ENCODE measurements at places on chromosomes 7 and 10.
A peak's percentile ranks its signal among the peaks of the same experiment; 100 is the strongest.

DNA sequence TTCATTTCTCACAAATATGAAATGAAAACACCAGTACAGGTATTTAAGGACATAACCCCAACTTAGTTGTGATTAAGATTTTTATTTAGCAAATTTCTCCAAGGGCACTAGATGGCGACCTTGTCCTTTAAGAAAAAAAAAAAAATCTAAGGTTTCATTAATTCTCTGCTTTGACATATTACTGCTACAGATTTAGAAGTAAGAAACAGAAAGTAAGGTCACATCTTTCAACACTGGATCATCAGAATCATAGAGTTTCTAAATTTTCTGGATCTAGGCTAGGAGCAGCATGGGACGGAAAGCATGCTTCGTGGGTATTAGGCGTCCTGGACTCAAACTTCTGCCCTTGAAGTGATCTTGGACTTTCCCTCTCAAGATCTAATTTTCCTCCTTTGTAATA, 85.5 kb upstream of the PRKG1 start:
- DNase-seq = peak; percentile 58

GRCh38 chr7:467393-467828, 52.2 kb downstream of the PDGFA start:
- DNase-seq = no peak

DNA sequence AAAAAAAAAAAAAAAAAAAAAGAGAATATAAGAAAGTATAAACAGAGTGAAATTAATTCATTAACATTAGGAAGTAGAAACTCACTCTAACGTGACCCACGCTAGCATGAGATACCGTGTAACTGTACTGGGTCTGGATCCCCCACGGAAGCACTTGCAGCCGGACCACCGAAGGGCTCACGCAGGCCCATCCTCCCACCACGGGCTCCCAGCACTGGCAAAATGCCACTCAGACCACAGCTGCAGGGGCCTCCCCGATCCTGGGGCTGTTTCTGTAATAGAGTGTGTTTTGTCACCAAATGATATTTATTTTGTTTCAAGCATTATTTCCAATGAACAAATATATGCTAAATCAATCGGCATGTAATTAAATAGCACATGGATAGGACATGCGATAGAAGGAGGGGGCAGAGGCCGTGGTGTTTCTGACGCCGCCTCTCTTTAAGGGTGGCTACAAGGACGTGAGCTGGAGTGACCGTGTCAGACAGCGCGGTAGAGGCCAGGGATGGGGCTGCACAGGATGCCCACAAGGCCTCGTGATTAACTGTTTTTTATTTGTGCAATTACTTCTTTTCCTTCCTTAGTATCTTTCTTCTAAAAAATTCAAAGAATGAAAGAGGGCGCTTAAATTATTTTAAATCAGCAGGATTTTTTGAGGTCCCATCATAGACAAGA, 568.5 kb downstream of the PTPRN2 start:
- DNase-seq = no peak

DNA sequence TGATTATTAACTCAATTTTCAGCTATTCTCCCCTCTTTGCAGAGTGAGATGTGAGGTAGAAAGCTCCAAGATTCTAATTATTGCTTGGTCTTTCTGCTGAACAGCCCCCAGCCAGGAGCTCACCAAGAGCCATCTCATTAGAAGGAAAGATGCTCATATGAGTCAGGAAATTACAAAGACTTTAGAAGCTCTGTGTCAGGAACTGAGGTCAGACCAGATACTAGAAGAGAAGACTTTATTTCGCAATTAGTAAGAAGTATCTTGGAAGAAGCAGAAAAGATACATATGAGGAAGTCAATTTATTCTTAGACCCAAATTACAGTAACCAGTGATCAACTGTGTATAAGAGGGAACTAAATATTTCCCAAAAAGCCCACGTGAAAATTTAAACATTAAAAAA, 626.9 kb downstream of the ZWINT start:
- no peak for DNase-seq

- DNase-seq = no peak
These were observed 52.5 kb upstream of the NKX6-2 start for GRCh38 chr10:132838346-132838970.

- no peak for DNase-seq
These were observed 2.5 kb downstream of the CHN2 start for GRCh38 chr7:29196971-29197595.

- DNase-seq = no peak
These were observed 112.3 kb downstream of the CACNA2D1 start for GRCh38 chr7:82331234-82331633.

- peak; percentile 40 for DNase-seq
These were observed 129.8 kb upstream of the TNRC18 start for GRCh38 chr7:5553298-5553877.

DNA sequence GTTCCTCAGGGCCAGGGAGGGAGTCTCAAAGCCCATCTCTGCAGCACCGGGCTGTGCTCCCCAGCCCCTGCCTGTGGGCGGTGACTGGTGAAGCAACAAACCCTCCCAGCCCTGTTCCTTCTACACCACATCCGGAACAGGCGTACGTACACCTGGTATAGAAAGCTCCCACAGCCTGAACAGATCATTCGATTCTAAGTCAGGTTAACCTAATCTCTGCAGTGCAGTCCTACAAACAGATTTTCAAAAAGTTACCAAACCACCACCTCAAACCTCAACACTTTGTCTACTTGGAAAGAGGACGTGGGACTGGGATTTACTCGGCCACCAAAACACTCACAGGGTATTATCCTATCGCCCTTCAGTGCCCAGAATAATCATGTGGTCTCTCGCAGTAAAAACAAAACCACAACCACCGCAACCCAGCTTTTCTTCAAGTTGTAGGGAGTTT, 238.4 kb downstream of the DIP2C start:
- DNase-seq = no peak

GRCh38 chr7:12552876-12553275, 17.6 kb upstream of the SCIN start:
- no peak for DNase-seq

DNA sequence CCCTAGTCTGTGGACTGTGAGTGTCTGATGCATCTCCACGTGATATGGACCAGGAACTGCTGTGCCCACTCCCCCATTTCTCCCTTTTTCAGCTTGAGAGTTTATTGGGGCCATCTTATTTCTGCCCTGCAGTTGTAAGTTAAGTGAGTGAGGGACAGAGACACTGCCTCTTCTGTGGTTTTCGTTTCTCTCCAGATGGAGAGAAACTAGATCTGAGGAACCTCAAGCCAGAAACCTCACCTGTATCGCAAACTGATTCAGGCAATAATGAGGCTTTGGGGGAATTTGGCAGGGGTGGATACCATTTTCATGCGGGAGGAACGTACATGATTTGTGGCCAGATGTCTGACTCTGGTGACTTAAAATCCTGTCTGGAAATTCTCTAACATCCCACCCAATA, 641.7 kb downstream of the TNS3 start:
- no peak for DNase-seq

- DNase-seq = peak; percentile 40
These were observed 10.5 kb upstream of the CRPPA start for GRCh38 chr7:16431646-16432424.

- DNase-seq = peak; percentile 31
These were observed 131.7 kb upstream of the EEPD1 start for GRCh38 chr7:36021367-36021766.

- peak; percentile 74 for DNase-seq
These were observed 11.8 kb downstream of the CPED1 start for GRCh38 chr7:121000081-121000983.

DNA sequence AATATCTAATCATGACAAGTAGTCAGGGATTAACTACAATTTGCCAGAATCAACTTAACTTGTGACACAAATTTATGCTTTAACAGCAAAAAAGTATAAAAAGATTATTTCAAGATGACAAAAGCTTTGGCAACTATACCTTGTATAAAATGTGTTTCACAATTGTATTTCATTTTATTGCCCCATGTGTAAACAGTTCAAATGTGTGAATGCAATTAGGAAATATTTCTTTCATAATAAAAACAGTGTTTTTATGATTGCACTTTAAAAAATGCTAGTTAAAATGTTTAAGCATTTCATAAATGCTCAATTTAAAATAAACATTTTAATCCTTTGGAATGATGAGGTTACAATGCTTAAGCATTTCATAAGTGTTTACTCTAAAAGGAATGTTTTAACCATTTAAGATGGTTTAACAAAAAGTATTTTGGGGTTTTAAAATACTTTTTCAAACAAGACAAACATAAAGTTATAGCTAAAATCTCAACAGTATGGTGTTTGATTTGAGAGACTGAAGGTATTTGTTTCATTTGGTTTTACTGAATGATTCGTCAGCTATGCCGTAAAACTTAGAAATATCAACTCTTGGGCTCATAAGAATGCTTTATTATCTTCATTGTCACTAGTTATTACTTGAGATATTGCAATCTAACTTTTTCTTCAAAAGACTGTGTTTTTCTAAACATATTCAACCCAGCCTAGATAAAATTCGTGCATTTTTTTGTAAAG, 50.1 kb downstream of the SFTPD start:
- DNase-seq = peak; percentile 55

- no peak for DNase-seq
These were observed 27.0 kb upstream of the FRAT2 start for GRCh38 chr10:97361537-97361901.

DNA sequence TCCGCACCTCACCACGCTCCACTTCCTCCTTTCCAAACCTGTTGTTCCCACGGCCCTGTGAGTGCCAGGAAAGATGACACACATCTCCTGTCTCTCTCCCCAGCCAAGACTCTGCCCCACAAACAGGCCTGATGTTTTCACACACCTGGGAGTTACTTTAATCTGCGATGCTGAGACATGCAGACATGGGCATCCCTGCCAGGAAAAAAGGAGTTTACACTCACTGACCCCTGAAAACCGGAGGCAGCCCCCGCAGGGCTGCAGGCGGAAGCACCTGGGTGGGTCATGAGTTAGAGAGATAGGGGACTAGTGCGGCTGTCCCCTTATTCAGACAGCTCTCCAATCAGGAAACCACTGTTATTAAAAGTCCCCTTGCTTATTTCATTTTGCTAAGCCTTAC, 106.4 kb upstream of the CARD11 start:
- DNase-seq = no peak

- no peak for DNase-seq
These were observed 208.5 kb downstream of the PTEN start for GRCh38 chr10:88071879-88072278.

- no peak for DNase-seq
These were observed 50.5 kb upstream of the STARD3NL start for GRCh38 chr7:38127216-38128207.

DNA sequence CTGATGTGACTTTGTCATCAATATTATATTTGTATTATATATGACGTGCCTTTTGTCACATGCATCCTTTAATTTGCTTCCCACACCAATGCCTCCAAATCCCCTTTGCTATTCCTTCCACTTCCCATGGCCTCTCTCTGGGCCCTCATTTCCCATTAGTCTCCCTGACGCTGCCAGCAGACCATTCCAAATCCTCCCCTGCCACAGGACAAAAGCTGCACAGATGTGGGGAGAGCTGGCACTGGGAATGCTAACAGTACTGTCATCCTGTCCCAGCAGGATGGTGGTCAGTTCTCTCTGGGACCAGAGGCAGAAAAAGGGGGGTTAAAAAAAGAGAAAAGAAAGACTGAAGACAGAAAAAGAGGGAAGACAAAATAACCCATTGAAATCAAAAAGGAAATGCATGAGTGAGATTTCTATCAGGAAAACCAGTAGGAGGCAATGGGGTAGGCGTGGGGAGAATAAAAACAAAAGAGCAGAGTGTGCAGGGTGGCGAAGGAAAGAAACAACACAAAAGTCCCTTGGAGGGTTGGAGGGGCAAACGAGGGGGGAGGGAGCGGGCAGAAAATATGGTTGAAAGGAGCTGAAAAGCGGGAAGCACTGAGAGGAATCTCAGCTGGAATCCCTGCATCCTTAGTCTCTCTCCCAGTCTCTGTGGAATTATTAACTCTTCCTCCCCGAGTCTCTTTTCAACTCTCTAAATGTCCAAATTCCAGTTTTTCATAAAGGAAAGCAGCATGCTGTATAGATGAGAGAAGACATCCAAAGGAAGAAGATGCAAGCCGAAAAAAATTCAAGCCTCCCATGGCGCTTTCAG, 59.2 kb upstream of the PTN start:
- DNase-seq = peak; percentile 34

DNA sequence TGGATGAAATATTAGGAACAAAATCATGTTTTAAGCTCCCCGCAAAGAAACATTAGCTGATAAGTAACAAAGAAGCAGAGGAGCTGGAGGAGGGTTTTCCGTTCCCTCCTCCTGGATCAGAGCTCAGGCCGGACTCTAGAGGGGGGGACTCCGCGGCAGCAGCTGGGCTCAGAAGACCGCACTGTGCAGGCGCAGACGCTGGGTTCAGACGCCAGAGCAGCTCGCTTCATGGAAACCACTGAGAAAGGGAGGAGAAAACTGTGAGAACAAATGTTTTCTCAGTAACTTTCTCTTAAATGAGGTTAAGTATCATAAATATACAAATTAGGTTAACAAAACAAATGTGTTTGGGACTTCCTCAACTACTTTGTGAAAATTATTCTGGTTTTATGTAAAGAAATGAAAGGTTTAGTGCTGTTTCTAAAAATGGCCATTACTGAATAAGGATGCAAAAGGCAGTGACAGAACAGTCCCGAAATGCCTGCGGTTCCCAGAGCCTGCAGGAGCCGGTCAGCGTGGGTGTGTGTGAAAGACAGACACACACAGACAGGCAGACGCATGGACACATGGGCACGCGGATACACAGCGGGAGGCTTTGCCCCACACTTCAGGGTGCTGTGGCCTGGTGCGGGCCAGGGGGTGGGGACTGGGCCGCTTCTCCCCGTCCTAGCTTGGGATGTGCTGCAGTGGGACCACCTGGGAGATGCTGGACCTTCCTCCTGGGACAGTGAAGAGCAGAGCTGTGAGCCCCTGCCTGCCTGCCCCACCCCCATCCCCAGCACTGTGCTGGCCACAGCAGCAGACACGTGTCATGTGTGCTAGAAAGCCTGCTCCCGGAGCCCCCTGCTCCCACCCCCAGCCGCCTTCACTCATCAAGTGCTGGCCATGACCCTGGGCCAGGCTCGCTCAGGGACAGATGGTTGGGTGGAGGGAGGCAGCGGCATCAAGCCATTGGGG, 20.3 kb upstream of the ADGRA1 start:
- DNase-seq = no peak

DNA sequence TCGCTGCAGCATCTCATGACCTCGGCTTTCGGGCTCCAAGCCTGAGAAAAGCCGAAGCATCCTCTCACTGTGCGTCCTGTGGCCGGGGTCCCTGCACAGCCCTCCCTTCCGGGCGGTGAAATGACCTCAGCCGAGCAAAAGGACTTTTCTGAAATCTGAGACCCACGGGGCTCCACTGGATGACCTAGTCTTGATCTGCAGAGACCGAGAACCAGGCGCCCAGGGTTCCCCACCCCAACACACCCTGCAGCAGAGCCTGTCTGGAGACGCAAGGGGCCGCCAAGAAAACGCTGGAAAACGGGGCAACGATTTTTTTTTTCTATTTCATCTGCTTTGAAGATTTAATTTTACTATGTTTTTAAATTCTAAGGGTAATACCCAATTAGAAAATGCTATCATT, 31.7 kb downstream of the NPS start:
- DNase-seq = no peak

GRCh38 chr10:8035641-8036470, 18.6 kb upstream of the GATA3 start:
- no peak for DNase-seq
